ENCODE measurements at places on chromosomes 6 and 20. TPM values are rescaled to one million over a fixed set of nuclear protein-coding genes. Genes with fewer than 3 reads are reported as not detected.

Gene RSPH9
- total RNA-seq = not detected

Gene NMBR
- not detected for total RNA-seq

Gene WFDC5
- 0.23 TPM for total RNA-seq

Gene DEFB126
- total RNA-seq = not detected

Gene SIRPA
- 0.05 TPM for total RNA-seq

Gene LGSN
- total RNA-seq = not detected

Gene SLC4A11
- 0.66 TPM for total RNA-seq

Gene KCNK16
- not detected for total RNA-seq

Gene SRF
- 38.5 TPM for total RNA-seq

Gene XKR7
- 0.02 TPM for total RNA-seq

Gene TINAG
- not detected for total RNA-seq

Gene GCNT2
- total RNA-seq = 2.2 TPM

Gene SLC12A5
- 0.73 TPM for total RNA-seq

Gene SLC35D3
- total RNA-seq = not detected

Gene TNXB
- 3.5 TPM for total RNA-seq

Gene ARHGAP40
- not detected for total RNA-seq

Gene ZSCAN23
- 2.9 TPM for total RNA-seq

Gene TBPL1
- 32.2 TPM for total RNA-seq

Gene TENT5A
- total RNA-seq = 0.43 TPM

Measured in activated CD4-positive, alpha-beta T cell treated with anti-CD3 and anti-CD28 coated beads for 36 hours (primary cell).